ENCODE measurements at places on chromosomes 5 and 9.
A peak's percentile ranks its signal among the peaks of the same experiment; 100 is the strongest.

GRCh38 chr5:18749763-18750162 is 1115.5 kb downstream of the TAF11L14 start:
- peaks cover 10% of the 10 kb centered on the region for H3K4me1 ChIP-seq
- H3K4me3 ChIP-seq: no peak overlapping the region
- H3K27me3 ChIP-seq: no peaks in the 10 kb centered on the region
- no peak for DNase-seq
- H3K36me3 ChIP-seq: peaks cover 3% of the 10 kb centered on the region

- H3K27me3 ChIP-seq: peaks cover 11% of the 10 kb centered on the region
- H3K36me3 ChIP-seq: no peaks in the 10 kb centered on the region
- DNase-seq: peak; percentile 57
- no peaks in the 10 kb centered on the region for H3K4me1 ChIP-seq
Observed at GRCh38 chr9:72271613-72272478, 93.2 kb downstream of the ZFAND5 start.

GRCh38 chr9:131701789-131702337 is 38.0 kb downstream of the RAPGEF1 start:
- H3K27ac ChIP-seq: no peak overlapping the region
- DNase-seq: no peak
- peaks cover 13% of the 10 kb centered on the region for H3K36me3 ChIP-seq

GRCh38 chr5:170408226-170408625 is 19.1 kb upstream of the KCNMB1 start:
- H3K4me1 ChIP-seq: no peaks in the 10 kb centered on the region
- H3K27ac ChIP-seq: no peak overlapping the region
- H3K27me3 ChIP-seq: peaks cover 35% of the 10 kb centered on the region
- H3K4me3 ChIP-seq: no peak overlapping the region
- no peaks in the 10 kb centered on the region for H3K36me3 ChIP-seq

DNA sequence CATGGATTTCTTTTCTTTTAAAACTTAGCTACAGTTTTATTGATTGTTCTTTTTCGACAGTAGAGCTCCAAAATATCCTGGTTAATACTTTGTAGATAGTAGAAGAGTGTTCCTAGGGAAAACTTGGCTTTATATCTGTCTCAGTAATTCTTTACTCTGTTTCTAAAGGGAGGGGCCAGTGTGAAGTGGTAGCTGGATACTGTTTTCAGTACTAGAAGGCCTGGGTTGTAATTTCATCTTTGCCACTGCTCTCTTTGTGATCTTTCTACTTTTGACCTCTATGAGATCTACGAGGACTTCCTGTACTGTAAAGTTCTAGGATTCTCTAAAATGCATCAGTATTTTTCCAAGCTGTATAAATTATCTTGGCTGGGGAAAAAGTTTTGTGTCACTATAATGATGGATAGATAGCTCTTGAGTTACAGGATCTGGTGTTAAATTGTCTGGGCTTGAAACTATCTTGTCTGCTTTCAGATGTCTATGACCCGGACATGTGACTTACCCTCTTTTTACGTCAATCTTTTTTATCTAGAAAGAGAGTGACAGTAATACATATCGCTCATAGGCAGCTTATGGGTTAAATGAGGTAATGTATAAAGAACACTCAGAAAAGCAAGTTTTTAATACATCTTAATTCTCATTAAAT is 53.6 kb downstream of the PRR16 start:
- H3K4me1 ChIP-seq: no peaks in the 10 kb centered on the region
- no peaks in the 10 kb centered on the region for H3K36me3 ChIP-seq
- H3K27ac ChIP-seq: no peak overlapping the region
- H3K27me3 ChIP-seq: no peaks in the 10 kb centered on the region

- no peak overlapping the region for H3K4me3 ChIP-seq
- H3K27ac ChIP-seq: no peak overlapping the region
- DNase-seq: no peak
- no peaks in the 10 kb centered on the region for H3K4me1 ChIP-seq
- H3K27me3 ChIP-seq: peaks cover 8% of the 10 kb centered on the region
Observed at GRCh38 chr9:18969128-18969527, 63.9 kb downstream of the SAXO1 start.

DNA sequence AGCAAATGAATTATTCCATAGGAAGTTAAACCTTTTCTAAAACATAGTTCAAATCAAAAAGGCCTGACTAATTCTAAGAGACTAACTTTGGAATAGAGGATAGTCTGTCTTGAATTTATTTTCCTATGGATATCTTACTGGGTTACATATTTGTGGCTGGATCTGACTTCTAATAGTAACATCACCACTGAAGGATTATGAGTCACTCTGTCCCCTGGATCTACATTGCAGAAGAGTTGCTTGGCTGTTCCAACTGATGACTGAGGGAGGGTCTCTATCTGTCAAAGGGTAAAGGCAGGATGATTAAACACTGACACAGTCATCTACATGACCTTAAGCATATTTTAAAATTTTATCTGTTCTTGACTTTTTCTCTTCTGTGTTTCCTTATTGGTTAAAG is 119.6 kb upstream of the FST start:
- DNase-seq: no peak
- no peaks in the 10 kb centered on the region for H3K4me1 ChIP-seq
- no peak overlapping the region for H3K4me3 ChIP-seq

GRCh38 chr5:80097451-80097850 is 62.3 kb downstream of the THBS4 start:
- H3K36me3 ChIP-seq: peaks cover 26% of the 10 kb centered on the region
- no peak for DNase-seq
- peaks cover 37% of the 10 kb centered on the region for H3K4me1 ChIP-seq
- H3K27me3 ChIP-seq: no peaks in the 10 kb centered on the region
- no peak overlapping the region for H3K27ac ChIP-seq
- H3K4me3 ChIP-seq: no peak overlapping the region

- peak overlapping the region; percentile 95 for H3K27ac ChIP-seq
- H3K4me1 ChIP-seq: peaks cover 36% of the 10 kb centered on the region
- peaks cover 11% of the 10 kb centered on the region for H3K36me3 ChIP-seq
- peak overlapping the region; percentile 86 for H3K4me3 ChIP-seq
- peaks cover 27% of the 10 kb centered on the region for H3K27me3 ChIP-seq
Observed at GRCh38 chr5:181190711-181191525, 14.1 kb downstream of the TRIM7 start.

DNA sequence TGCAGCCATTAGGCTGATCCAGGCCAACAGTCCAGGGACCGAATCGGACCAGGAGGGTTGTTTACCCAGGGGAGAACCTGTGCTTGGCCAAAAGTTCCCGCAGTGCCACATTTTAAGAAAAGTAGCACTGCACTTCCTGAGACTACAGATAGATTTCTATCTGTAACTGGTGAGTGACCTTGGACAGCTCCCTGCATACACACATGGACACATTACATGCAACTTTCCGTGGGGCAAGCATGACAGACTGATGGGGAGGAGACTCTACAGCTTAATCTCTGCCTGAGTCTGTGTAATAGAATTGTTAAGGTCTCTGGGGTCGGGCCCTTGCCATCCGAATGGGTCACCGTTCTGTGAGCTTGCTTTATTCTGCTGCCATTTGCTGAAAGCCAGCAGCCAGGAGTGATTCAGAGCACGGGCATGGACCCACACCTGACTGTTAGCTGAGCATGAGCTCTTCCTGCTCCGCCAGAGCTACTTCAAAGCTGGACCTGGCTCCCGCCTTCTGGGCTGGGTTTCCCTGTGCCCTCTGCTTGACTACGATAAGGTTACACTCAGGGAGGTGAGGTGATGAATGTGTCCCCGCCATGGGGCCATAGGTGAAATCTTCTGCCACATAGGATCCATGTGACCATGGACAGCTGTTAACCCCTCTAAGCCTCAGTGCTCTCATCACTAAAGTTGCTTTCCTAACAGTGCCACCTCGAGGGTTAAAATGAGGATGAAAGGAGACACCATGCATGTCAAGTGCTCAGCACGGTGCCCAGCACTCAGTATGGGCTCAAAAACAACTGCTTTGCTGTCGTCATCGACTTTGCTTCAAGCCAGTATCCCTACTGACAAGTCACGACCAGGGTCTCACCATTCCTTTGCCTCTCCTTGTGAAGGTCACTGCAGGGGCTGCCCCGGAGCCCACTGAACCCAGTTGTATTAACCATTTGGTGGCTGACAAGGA is 200.0 kb downstream of the MELK start:
- no peak overlapping the region for H3K4me3 ChIP-seq
- peaks cover 15% of the 10 kb centered on the region for H3K27me3 ChIP-seq
- H3K4me1 ChIP-seq: no peaks in the 10 kb centered on the region
- no peaks in the 10 kb centered on the region for H3K36me3 ChIP-seq
- DNase-seq: peak; percentile 27

DNA sequence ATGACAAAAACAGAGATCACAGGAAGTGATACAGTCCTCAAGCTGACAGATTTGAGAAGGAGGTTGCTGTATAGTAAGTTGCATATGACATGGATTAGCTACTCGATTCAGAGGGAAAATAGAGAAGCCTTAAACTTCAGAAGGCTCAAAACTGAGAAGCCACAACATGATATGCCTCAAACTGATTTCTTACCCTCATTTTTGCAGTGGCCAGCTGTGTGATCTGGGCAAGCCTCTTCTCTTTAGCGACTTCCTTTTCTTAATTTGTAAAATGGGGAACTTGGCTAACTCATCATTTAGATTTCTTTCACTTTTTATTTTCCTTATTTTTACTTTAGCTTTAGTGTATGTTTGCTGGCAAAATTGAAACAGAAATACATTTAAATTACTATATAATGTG is 421.1 kb downstream of the KIF4B start:
- no peaks in the 10 kb centered on the region for H3K4me1 ChIP-seq
- no peak overlapping the region for H3K4me3 ChIP-seq
- DNase-seq: no peak
- no peaks in the 10 kb centered on the region for H3K27me3 ChIP-seq

DNA sequence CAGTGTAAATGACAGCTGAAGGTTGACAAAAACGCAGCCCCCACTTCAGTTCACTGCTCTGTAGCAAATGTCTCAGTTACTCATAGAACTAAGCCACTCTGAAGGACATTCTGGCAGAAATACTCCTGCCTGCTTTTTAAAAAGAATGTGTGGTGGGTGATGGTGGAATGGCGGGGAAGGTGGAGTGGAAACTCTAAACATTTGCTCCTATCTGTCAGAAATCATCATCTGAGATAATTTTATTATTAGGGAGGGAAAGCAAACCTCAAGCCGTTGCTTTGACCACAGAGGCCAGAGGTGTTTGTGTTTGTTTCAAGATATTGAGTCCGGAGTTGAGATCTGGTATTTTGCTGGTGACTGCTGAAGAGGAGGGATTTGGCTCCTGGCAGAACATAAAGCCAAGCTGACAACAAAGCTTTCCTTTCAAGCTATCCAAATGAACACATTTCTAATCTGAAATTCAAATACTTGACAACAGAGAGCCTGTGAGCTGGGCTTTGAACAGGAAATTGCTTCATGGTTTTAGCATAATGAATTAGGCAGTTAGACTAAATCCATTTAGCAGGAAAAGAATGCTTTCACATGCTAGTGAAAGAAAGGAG is 362.7 kb downstream of the CSNK1G3 start:
- no peaks in the 10 kb centered on the region for H3K27me3 ChIP-seq
- H3K4me1 ChIP-seq: no peaks in the 10 kb centered on the region
- H3K36me3 ChIP-seq: no peaks in the 10 kb centered on the region
- no peak for DNase-seq

DNA sequence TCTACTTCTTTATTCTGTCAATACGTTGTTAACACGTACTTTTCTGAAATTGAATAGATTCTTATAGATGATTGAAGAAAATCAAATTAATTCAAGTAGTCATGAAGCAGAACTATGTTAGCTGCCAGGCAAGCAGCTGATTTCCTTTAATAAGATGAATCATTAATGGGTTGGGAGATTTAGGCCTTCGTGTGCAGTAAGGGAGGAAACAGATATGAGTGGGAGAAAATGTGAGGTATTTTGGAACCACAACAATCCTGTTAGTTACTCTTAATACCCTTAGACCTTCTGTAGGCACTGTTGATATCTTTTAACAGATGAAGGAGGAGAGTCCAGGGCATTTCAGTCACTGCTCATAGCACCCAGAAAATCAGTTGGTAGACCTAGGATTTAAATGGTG is 121.0 kb downstream of the AOPEP start:
- H3K4me1 ChIP-seq: peaks cover 11% of the 10 kb centered on the region
- H3K4me3 ChIP-seq: no peak overlapping the region
- H3K36me3 ChIP-seq: no peaks in the 10 kb centered on the region
- H3K27me3 ChIP-seq: no peaks in the 10 kb centered on the region
